ENCODE measurements at places on chromosomes 7 and 10.

DNA sequence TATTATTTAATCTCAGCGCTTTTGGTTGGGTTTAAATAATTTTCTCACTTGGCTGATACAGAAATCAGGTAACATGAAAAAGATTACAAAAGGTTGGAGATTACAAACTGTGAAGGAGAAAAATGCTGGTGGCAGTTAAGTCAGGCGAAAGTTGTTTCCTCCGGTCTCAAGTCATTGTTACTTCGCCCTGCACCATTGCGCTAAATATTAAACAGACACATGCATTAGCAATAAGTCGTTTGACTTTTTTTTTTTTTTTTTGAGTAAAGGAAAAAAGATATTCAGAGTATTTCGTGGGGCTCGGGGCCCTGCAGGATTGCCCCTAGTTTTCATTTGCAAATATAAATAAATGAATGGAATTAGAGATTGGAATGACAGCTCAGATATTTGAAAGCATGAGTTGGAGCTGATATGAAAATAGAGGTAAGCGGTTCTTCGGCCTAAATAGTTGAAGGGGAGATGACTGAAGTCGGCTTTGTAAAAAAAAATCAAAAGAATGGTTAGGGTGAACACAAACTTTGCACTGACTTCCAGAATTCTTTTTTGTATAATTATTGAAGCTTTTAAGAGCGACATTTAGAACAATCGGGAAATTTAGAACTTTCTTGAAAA is 914 bp downstream of the SDHAF3 start:
- DNase-seq = peak; percentile 18

- no peak for DNase-seq
Observed at GRCh38 chr10:62071846-62072281, 170.4 kb downstream of the ARID5B start.

- DNase-seq = no peak
Observed at GRCh38 chr10:59375990-59376389, 13.6 kb upstream of the FAM13C start.

- DNase-seq = no peak
Observed at GRCh38 chr10:132845780-132846595, 60.0 kb upstream of the NKX6-2 start.

GRCh38 chr10:72563327-72563932 is 62.4 kb downstream of the MICU1 start:
- no peak for DNase-seq

DNA sequence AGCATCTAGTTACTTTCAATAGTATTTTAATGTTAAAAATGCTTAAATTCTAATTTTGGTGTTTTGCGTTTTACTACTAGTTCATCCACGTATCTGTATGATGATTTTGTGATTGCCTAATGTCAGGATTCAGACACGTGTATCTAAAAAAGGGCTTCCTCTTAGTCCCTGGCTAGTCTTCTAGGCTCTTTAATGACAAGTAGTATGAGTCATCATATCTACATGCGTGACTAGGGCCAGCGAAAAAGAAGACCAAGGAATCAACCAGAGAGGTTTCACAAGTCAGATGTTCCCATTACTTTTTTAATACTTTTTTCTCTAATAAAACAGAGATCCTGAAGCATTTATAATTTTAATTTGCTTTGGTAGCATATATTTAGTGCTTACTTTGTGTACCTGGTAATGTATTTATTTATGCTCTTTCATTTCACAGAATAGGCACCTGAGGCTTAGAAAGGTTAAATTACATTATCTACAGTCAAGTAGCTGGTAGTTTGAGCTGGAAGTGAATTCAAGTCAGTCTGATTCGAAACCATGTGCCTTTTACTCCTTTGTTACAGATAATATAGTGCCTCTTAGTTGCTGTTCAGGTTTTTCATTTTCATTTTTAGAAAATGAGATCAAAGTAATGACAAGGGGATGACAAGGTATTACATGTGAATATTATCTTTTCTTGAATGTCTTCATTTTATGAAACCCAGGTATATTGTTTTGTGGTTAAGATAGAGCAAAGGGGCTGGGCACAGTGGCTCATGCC is 140.3 kb downstream of the FOXP2 start:
- peak; percentile 50 for DNase-seq

DNA sequence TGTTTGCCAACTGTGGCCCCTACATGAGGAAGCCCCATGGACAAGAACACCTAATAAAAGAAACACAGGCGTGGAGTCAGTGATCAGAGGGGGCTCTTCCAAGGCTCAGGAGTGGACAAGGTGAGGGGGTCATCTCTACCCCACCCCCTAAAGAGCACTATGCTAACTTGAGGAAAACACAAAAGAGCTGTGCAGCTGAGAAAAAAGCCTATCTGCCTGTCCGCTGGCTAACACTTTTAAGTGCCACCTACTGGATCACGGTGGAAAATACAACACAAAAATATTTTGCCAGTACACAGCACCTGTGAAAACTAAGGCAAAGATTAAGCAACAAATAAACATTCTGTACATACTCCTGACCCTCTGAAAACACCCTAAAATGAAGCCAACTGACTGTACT is 53.1 kb upstream of the COBL start:
- DNase-seq = peak; percentile 39

GRCh38 chr10:129114588-129114987 is 352.5 kb upstream of the MGMT start:
- DNase-seq = no peak

- no peak for DNase-seq
Observed at GRCh38 chr7:47092336-47092735, 489.6 kb downstream of the TNS3 start.

DNA sequence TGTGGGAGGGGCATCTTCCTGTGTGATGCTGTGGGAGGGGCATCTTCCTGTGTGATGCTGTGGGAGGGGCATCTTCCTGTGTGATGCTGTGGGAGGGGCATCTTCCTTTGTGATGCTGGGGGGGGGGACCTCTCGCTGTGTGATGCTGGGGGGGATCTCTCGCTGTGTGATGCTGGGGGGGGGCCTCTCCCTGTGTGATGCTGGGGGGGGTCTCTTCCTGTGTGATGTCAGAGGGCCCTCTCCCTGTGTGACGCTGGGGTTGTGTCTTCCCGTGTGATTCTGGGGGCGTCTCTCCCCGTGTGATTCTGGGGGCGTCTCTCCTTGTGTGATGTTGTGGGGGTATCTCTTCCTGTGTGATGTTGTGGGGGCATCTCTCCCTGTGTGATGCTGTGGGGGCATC is 27.9 kb upstream of the DPYSL4 start:
- no peak for DNase-seq

DNA sequence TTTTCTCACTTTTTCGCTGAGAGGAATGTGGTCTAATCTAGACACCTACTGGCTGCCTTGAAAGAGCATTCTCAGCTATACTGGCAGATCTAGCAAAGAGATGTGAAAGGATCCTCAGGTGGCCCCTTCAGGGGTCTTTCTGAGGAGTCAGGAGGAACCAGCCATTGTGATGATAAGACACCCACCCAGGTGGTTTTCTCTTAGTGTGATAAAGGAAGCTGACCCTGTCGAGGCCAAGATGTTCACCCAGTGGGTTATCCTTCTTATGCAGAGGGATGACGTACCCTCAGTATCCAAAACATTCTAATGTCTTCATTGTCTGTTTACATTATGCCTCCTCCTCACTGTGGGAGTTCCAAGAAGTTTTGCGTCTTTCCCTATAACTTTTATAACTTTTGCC is 98.3 kb upstream of the LRGUK start:
- no peak for DNase-seq

GRCh38 chr10:19853831-19854230 is 37.6 kb downstream of the PLXDC2 start:
- DNase-seq = no peak

- DNase-seq = peak; percentile 34
Observed at GRCh38 chr7:75756991-75757676, 14.9 kb downstream of the CCL26 start.

- no peak for DNase-seq
Observed at GRCh38 chr10:101055411-101055810, 6.4 kb upstream of the KAZALD1 start.

GRCh38 chr7:110841840-110842545 is 248.9 kb upstream of the LRRN3 start:
- no peak for DNase-seq

GRCh38 chr7:39592586-39592985 is 26.4 kb downstream of the YAE1 start:
- DNase-seq = no peak

- DNase-seq = no peak
Observed at GRCh38 chr7:144036302-144036885, 12.4 kb upstream of the OR2A5 start.

GRCh38 chr10:29929006-29929405 is 130.4 kb downstream of the JCAD start:
- no peak for DNase-seq

GRCh38 chr7:121563177-121563576 is 167.1 kb upstream of the FAM3C start:
- no peak for DNase-seq

GRCh38 chr10:89242345-89242684 is 9.3 kb downstream of the LIPA start:
- DNase-seq = peak; percentile 9
